ENCODE measurements at places on chromosomes 1 and 21. TPM values are rescaled to one million over a fixed set of nuclear protein-coding genes. Genes with fewer than 3 reads are reported as not detected.

ATP6V1G3 gene
- total RNA-seq = not detected

IQGAP3 gene
- total RNA-seq = 48.9 TPM

INAVA gene
- total RNA-seq = 0.34 TPM

NUDC gene
- total RNA-seq = 89.9 TPM

TAF13 gene
- 32.3 TPM for total RNA-seq

AMY1B gene
- total RNA-seq = not detected

Data from bronchus fibroblast of lung (primary cell).